DMS 273 treated with DMSO at 0.1 percent for 48 hours (cell line): ENCODE measurements at places on chromosomes 4 and X.
A peak's percentile ranks its signal among the peaks of the same experiment; 100 is the strongest.

DNA sequence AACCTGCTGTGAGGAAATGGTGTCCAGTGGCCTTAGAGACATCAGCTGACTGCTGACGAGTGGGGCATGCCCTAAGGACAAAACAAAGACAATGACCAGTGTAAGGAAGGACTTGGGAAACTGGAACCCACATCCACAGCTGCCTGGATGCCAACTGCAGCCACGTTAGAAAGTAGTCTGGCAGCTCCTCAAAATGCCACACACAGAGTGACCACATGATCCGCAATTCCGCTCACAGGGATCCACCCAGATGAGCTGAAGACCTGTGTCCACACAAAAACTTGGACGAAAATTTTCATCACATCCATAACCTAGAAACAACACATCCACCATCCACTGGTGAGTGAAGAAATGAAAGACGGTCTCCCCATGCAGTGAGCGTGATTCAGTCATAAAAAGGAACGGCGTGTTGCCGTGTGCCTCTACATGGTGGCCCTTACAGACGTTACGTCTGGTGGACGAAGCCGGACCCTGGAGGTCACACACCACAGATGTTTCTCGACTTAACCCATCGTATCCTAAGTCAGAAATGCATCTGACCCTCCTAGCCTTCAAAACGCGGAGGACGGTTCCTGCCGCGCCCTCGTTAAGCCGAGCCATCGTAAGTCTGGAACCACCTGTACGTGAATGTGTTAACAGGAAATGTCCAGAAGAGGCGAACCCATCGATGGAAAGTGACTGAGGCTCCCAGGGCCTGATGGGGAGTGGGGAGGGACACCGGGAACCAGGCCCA, 40.6 kb upstream of the MXD4 start:
- DNase-seq: no peak

DNA sequence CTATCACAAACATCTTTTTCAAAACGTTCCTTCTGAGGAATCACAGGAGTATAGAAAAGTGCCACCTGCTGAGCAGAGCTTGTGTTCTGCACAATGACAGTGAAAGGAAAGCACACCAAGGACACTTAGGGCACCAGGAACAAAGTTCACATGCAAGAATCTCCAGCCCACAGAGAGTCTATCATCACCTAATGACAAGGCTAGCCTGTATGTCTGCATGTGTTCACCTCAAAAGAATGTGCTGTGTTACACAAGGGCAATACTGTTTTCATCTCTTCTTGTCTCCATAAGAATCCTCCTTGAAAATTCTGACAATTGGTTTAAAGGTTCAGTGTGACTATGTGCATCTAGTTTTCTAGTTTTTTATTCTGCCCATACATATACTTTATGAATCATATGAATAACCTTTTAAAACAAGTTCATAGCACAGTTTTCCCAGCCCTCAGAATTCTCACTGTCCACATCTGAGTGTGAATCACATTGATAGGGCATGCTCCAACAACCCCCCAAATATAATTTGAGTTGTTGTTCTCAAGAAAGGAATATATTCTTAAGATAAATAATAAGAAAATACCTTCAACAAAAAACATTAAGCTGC, 118.0 kb downstream of the PWWP3B start:
- DNase-seq: no peak

- no peak for DNase-seq
Measured at GRCh38 chr4:119118397-119118796, 17.2 kb upstream of the MYOZ2 start.

DNA sequence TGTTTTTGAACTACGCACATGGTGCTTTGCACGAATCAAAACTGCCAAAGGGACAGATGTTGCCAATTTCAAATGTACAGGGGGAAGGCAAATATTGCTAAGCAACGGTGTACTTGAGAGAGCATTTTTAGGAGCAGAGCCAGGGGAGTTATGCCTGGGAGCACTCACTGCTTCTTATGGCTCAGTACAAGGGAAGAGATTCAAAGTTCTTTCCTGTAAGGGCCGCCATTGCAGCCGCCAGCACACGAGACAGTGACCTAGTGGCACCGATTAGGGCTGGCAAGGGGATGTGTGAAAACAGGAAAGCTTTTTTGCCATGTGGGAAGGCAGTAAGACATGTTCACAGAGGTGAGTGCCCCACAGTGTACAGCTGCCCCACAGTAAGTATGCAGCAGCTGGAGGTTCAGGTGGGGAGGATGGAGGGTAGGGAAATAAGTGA, 133.8 kb downstream of the AFF1 start:
- peak; percentile 89 for DNase-seq

- no peak for DNase-seq
Measured at GRCh38 chrX:1609762-1610161, 5.1 kb upstream of the ASMT start.
